ENCODE measurements at places on chromosomes 11 and 22. TPM values are rescaled to one million over a fixed set of nuclear protein-coding genes. Genes with fewer than 3 reads are reported as not detected.

The BEST1 gene
- not detected for polyA plus RNA-seq

The FERMT3 gene
- not detected for polyA plus RNA-seq

The NTM gene
- 320 TPM for polyA plus RNA-seq

The SIPA1 gene
- not detected for polyA plus RNA-seq

The OLFML1 gene
- 1.5 TPM for polyA plus RNA-seq

The KLHL35 gene
- 0.74 TPM for polyA plus RNA-seq
